AG09319 (cell line): ENCODE measurements at places on chromosomes 6 and 20.
A peak's percentile ranks its signal among the peaks of the same experiment; 100 is the strongest.

DNA sequence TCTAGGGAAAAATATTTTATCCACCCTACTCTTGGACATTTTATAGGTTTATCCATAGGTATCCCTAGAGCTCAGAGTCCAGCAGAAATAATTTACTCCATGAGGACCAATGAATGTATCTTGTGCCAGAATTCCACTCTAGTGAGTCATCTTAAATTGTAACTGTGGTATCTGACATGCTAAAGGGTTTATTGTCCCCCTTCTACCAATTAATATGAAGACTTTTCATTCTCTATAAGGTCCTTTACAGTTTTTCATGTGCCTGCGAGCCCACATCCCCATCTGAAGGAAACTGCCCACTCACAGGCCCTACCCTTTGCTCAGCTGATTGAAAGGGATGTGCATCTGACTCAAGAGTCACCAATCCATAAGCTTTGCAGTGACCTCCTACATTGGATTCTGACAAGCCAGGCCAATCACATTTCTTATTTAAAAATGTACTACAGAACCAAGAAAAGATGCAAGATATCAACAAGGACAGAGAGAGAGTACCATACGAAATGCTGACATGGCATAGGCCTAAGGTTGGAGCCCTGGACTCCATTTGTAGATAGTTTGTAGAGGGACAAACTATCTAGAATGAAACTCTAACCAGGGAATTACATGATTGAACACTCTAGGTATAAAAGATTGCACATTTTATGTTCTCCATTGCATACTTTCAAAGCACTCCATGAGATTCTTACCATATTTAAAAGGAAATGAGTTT, 93.4 kb upstream of the DEFB112 start:
- no peak for DNase-seq

DNA sequence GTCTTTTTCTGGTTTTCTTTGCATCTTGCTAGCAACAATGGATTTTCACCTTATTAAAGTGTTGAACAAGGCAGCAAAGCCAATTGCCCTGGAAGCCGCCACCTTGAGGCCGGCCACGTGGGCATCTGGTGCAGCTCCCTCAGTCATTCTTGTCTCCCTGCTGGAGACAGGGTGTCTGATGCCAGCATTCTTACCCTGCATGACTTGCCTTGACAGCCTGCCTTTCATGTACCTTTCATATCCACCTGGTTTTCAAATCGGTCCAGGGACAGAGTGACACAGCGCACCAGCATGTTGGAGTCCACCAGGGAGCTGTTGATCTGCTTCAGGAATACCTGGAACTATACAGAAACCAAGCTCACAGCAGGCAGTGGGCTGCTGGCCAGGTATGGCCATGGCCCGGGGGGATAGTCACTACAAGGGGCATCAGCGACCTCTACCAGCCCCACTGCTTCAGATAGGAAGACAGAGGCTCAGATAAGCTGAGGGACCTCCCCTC, 49.8 kb downstream of the MYH7B start:
- DNase-seq = no peak

DNA sequence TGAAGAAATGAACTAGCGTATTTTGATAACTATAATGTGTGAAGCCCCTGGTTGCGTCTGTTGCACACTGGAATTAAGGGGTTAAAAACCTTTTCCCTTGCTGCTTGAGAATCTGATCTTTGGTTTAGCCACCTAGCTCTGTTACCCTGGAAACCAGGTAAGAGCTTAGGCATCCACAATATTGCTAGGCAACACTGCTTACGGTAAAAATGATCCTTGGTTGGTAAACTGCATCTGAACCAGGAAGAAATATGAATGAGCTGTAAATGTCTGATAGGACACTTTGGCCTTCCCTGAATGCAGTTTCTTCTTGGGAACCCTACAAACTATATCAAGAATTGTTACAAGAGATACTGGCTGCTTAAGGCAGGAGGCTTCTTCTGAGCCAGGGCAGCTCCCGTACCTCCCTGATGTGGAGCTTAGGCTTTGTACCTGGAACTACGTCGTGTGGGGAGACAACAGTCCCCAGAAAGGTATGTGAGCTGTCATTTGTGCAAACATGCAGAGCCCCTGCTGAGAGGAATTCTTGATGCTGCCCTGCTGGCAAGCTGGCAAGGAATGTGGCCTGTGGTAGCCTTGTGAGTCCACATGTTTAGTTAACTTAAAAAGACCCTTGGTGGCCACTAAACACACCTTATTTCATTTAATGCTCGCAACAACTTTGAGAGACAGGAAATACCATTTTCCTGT, 18.4 kb downstream of the UBE3D start:
- DNase-seq = no peak

DNA sequence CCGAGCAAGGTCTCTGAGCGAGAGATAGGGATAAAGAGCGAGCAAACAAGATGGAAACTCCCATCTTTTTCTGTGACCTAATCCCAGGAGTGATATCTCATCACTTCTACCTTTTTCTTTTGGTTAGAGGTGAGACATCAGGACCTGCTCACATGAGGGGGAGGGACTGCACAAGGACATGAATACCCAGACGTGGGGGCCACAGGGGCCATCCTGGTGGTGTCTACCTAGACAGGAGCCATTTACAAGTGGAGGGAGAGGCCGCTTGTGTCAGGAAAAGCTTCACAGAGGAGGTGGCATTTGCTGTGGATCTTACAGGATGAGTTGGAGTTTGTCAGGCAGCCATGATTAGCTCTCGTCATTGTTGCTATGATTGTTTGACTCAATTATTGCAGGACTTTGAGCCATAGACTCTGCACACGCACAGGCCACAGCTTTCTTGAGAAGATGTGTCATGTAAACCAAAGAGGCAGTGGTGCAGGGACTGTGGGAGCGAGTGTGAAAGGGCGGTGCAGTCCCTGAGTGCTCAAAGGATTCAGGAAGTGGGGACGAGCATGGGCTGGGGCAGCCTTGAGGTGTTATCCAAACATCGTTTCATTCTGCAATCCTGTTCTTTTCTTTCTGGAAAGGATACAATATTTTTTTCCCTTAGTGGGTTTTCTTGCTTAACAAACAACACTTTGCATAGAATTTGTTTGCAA, 7.7 kb downstream of the NPEPL1 start:
- DNase-seq = no peak

DNA sequence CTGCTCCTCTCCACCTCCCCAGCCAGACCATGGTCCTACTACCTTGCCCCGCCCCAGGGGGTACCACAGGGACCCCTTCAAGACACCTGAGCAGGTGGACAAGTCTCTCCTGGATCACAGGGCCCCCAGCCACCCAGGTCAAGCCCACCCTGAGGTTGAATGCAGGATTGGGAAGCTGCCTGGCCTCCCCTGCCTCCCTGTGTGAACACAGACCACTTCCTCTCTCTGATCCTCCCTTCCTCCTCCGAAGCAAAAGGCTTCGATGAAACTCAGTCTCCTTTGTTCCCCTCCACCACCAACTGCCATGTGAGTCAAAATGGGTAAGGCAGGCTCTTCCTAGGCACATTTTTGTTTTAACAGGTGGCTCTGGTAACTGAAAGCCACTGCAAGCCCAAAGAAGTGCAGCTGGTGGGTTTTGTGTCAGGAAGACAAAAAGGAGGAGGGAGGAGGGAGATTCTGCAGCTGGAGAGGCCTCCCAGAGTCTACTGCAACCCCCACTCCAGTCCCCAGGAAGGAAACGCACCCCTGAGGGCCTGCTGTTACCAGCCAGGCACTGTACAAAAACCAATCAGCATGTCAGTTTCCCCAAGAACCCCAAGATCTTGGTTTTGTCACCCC, 5.4 kb downstream of the ADA start:
- no peak for DNase-seq

DNA sequence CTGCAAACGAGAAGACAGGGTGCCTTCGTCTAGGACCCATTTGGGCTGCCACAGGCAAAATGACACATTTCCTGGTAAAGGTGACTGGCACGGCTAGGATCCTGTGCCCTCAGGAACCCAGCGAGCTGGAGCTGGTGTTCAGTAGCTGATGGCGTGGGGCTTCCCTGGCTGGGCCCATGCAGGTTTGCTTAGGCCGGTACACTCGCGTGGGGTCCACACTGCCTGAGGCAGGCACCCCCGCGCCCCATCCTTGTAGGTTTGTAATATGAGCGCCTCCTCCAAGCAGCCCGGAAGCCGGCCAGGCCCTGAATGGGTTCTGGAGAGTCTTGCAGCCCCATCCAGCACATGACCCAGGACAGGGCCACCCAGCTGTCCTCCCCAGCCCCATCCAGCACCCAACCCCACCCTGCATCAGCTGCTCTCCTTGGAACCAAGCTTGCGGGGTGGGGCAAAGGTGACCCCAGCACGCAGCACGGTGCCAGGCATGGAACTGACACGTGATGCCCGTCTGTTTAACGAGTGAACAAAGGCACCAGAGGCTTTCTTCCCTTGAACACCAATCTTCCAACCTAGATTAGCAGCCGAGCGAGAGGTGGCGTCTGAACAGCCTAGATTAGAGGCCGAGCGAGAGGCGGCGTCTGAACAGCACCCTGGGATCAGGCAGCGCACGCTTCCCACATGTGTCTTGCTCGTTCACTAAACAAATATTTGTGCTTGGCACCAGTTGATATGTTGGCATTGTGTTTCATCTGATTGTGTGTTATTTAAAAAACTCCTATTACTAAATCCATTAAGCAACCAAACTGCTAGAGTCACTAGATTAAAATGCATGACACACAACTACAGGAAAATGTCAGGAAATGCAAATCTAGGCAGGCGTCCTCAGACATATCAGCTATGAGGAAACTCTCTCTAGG, 112.1 kb downstream of the DLL1 start:
- peak; percentile 77 for DNase-seq

DNA sequence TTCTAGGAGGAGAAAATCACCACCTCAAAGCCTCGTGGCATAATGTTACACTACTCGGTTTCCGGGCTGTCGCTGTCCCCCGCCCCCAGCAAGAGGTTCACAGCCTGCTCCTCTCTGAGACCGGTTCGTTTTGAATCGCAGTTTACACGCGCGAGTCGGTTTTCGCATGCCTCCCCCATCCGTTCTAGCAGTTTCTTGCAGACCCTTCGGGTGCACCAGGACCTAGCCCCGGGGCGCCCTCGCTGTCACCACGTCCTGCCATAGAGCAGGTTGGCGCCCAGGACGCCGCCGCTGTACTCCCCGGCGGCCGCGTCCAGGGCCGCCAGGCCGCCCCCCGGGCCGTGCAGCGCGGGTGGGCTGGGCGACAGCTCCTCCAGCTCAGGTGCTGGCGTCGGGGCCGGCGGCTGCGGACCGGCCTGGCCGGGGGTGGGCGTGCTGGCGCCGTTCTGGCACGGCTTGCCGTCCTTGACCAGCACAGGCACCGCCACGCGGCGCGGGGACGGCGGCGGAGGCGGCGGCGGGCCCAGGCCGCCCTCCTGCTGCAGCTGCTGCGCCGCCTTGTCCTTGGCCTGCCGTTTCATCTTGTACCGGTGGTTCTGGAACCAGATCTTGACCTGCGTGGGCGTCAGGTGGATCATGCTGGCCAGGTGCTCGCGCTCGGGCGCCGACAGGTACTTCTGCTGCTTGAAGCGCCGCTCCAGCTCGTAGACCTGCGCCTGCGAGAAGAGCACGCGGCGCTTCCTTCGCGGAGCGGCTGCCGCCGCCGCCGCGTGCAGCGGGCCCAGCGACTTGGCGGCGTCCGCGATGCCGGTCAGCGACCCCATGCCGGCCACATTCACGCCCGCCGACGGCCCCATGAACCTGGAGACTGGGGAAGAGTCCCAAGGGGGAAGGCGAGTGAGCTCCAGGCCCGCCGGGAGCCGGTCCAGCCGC, 1.4 kb downstream of the NKX2-4 start:
- no peak for DNase-seq

- no peak for DNase-seq
Measured at GRCh38 chr20:36279776-36280175, 26.4 kb upstream of the DLGAP4 start.

- DNase-seq = no peak
Measured at GRCh38 chr20:311609-312008, 13.7 kb upstream of the SOX12 start.

- no peak for DNase-seq
Measured at GRCh38 chr6:65117817-65118409, 589.1 kb downstream of the EYS start.

- no peak for DNase-seq
Measured at GRCh38 chr6:17987697-17988421, 424 bp upstream of the KIF13A start.
